ENCODE measurements at places on chromosomes 7 and 10.

DNA sequence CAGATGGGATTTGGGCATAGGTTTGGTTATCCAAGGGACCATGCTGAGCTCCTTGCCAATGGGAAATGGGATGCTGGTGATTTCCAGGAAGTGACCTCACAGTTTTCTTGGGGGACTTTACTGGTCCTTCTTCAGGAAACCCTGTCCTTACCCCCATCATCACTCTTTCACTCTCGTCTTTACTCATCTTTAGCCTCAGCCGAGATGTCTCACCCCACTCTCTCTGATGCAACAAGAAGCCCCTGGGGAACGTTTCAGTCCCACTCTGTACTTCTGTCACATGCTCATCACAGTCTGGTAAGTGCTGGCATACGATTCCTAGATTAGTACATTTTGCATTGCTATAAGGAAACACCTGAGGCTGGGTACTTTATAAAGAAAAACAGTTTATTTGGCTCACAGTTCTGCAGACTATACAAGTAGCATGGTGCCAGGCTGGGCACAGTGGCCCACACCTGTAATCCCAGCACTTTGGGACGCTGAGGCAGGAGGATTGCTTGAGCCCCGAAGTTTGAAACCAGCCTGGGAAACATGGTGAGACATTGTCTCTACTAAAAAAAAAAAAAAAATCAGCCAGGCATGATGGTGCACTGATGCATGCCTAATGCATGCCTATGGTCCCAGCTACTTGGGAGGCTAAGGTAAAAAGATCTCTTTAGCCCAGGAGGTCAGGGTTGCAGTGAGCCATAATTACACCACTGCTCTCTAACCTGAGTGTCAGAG lies 63.5 kb upstream of the VKORC1L1 start:
- DNase-seq = no peak

- DNase-seq = no peak
These were observed 40.7 kb upstream of the AP5Z1 start for GRCh38 chr7:4734587-4735345.

DNA sequence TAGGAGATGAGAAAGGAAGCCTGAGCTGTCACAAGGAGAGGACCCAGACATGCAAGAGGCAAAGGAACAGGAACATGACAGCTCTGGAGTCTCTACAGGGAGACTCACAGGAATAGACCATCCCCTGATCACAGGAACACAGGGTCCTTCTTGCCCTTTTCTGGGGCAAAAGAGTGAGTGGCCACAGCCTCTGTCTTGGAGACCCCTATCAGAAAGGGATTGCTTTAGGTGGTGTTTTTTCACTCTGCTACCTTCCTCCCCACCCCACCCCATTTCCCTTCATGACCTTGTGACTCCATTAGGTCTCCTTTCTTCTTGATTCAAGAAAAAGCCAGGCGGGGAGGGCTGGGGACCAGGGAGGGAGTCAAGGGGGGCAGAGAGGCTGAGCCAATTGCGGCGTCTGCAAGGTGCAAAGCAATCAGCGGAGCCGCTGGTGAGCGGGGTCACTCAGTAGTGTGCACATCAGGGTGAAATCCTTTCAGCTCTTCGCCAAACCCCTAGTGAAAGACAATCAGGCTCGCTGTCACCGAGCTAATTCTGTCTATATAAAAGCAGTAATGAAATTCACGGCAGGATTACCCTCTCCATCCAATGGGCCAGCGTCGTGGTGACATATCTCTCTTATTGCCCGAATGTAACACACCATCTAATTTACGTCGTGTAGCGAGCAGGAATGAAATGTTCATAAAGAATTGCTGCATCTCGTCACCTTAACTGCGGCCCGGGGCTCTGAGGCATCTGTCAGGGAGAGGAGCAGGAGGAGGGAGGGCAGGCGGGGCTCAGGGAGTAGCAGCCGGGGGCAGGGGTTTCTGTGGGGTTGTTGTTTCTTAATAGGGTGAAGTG lies 31.5 kb upstream of the BTRC start:
- DNase-seq = no peak

- no peak for DNase-seq
These were observed 92.6 kb downstream of the RGS10 start for GRCh38 chr10:119449760-119450461.

DNA sequence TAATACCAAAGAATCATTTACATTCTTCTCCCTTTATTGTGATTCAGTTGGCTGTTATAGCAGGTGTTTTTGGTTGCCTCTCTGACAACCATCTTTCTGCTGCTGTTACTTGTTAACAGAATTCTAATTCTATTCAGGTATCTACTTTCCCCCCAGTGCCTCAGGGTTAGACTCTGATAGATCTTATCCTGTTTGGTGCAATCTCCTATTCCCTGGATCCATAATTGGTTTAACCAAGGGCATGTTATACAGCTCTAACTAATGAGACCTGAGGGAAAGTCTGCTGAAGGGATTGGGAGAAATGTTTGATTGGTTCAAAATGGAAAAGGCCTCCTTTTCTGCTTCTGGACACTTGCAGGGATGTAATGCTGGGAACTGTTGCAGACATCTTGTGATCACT lies 161.5 kb downstream of the GPR158 start:
- no peak for DNase-seq

DNA sequence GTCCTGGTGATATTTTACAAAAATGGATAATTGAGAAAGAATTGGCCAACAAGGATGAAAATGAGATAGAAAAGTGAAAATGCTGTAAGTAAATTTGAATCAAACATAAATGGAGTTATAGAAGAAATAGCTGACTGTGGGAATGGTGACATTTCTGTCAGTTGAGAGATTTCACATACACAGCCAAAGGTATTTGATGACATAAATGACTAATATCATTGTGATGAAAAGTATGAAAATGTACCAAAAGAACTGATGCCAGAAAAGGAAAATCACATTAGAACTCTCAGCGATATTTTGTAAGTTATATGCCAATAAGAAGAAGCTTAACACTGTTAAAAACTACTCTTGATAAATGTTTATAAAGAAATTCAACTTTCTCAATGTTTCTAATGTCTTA lies 54.9 kb downstream of the TFPI2 start:
- DNase-seq = no peak

GRCh38 chr7:143227806-143228205 lies 6.0 kb downstream of the TAS2R40 start:
- no peak for DNase-seq

DNA sequence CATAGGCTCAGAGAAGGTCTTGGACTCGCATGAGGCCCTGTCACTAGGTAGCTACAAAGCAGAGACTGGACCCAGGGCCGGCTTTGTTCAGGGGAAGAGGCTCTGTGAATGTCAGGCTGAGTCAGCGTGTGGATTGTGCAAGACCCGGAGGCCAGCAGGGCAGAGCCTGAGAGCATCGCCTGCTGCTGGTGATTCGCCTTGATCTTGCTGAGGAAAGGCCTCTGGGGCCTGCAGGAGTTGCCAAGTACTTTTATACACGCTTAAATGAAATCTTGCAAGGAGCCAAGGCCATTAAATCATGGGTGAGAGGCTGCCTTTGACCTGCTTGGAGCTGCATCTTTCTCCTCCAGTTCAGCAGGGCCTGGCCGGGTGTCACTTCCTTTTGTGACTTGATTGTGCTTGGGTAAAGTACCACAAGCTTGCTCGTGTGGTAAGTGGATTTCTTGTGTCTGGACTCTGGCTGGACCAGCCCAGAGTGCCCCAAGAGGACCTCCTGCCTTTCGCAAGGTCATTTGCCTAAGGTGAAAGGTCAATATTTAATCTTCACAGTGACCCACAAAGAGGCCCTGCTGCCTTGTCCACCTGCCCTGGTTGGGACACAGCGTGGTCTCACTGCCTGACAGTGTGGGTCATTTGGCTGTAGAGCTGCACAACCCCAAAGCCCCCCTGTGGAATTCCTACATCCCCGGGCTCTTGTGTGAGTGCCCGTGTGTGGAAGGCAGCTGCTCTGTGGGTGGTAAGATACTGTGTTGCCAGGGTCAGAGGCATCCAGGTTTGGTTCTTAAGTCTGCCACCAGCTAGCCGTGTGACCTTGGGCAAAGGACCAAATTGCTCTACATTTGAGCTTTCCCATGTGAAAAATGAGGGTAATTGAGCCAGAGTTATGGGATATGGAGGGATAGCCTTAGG lies 38.6 kb upstream of the SH2D4B start:
- DNase-seq = no peak

DNA sequence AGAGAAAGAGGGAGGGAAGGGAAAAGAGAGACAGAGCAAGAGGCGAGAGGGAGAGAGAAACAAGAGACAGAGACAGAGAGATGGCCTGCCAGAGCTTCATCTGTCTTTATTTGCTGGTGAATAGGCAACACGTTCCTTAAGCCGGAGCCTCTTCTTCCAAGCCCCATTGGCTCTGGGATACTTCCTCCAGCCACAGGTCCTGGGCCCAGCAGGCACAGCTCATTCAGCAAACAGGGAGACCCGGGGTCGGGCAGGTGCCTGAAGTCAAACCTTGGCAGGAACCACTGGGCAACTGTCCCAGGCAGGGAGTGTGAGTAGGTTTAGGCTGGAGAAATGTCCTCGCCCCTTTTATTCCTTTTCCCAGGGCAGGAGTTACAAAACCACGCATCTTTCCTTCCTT lies 68.2 kb downstream of the MYL10 start:
- DNase-seq = no peak

DNA sequence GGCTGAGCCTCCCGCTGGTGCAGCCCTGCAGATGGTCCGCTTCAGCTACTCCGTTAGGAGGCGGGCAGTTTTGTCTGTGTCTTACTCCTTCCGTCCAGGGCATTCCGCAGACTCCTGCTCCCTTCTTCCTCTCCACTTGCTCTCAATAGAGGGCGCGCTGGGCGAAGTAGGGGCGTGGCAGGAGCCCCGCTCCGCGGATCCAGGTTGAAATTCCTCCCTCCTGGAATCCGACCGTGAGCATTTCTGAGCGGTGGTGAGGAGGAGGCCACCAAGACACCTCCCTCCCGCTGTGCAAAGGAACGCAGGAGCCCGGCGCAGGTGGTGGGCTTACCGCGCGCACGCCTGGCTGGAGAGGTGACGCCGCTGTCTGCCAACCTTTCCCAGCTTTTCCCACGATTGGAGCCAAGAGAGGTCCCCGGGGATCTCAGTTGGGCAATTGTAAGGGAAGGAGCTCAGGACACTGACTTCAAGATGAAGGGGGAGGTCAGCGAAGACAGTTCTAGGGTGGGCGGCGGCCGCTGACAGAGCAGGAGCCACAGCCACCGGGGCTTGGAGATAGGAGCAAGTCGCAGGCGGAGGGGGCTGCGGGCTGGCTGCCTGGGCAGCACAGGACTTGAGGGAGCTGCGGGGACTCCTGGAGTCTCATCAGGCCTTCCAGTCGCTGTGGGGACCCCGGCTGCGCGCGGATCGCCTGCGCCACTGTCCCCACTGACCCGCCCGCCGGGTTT lies 1011.3 kb downstream of the XPNPEP1 start:
- DNase-seq = no peak

DNA sequence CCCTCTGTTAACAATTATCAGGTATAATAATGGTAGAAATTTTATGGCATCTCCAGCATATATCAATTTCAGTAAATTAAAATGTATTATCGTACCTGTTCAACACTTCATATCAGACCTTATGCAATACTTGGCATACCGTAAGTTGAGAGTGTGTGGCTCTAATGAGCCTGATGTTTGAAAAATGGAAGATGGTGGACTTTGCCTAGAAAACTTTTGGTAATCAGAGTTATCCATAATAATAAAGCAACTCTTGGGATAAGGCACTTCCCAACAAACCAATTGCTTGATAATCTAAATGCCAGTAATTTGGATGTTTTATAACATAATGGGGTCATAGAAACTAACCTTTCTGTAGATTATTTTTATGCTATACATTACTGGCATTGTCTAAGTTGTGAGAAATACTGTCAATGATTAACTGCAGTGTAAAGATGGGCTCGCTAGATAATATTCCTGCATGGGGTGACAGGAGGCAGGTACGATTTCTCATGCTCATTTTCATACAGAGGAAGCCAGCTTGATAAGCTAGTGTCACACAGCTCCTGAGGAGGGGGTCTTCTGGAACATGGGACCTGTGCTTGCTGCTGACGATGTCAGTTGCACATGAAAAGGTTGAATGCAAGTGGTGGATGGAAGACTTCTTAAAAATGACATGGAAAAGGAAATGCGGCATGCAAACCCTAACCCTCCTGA lies 27.8 kb upstream of the DMBT1 start:
- no peak for DNase-seq

DNA sequence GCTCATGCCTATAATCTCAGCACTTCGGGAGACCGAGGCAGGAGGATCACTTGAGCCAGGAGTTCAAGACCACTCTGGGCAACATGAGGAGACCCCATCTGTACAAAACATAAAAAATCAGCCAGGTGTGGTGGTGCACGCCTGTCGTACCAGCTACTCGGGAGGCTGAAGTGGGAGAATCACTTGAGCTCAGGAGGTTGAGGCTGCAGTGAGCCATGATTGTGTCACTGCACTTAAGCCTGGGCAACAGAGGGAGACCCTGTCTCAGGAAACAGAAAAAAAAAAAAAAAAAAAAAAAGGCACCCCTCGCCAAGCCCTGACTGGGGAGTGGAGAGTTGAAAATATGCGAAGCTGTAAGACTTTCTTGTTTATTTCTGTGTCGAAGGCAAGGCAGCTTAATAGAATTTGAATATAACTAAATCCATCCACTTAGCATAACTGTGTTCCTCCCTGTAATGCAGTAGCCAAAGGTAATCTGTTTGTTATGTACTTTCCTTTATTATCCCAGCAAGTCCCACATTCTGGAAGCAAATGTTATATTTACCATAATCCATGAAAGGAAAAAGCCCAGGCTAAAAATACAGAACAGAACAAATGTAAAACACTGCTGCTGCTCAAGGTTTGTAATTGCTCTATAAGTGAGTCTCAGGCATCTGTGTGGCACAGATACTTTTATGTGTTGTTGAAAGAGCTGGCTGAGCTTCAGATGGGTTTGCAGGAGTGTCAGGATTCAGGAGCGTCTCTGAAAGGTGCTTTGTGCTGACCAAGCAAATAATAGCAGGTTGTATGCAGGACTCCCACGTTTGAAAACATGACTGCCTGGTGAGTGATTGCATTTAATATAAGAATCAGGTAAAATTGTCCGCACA lies 127.2 kb downstream of the CELF2 start:
- DNase-seq = no peak

DNA sequence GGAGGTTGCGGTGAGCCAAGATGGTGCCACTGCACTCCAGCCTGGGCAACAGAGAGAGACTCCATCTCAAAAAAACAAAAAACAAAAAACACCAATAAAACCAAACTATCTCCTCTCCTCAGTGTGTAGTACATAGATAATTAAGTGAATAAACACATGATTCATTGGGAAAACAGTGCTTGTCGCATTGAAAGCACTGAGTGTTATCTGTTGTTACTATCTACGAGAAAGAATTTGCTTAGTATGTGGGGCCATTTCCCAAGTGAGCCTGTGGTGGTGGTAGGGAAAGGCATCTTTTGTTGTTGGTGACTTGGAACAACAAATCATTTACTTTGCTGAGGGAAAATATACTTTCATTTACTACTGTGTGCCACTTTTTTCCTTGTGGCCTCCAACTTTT lies 42.6 kb downstream of the RSBN1L start:
- DNase-seq = peak; percentile 14

DNA sequence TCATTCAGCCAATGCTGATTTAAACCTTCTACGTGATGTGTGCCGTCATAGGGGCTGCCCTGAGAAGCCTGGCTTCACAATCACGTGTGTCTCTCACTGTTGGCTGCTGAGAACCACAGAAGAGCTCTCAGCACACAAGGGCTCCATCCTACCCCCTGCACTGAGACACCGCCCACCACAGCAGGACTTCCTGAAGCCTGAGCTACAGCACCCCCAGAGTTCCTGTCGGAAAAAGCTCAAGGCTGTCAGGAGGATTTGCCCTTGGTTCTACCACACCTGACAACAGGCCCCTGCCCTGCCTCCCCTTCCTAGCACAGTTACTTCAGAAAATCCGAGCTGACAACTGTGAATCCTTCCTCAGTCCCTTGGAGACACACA lies 191.9 kb downstream of the MAD1L1 start:
- DNase-seq = peak; percentile 39

- peak; percentile 17 for DNase-seq
These were observed 271.7 kb downstream of the ANKRD7 start for GRCh38 chr7:118496138-118496644.

GRCh38 chr10:64503429-64503828 lies 982.2 kb downstream of the REEP3 start:
- DNase-seq = no peak

All from NCI-H2081 (cell line).